MV-4-11 (cell line): ENCODE measurements at places on chromosomes 2 and 18.

- peak; percentile 63 for DNase-seq
These were observed 51.4 kb downstream of the KCNF1 start for GRCh38 chr2:10963155-10963554.

GRCh38 chr2:70888923-70889715, 46.6 kb upstream of the ATP6V1B1 start:
- DNase-seq: no peak

DNA sequence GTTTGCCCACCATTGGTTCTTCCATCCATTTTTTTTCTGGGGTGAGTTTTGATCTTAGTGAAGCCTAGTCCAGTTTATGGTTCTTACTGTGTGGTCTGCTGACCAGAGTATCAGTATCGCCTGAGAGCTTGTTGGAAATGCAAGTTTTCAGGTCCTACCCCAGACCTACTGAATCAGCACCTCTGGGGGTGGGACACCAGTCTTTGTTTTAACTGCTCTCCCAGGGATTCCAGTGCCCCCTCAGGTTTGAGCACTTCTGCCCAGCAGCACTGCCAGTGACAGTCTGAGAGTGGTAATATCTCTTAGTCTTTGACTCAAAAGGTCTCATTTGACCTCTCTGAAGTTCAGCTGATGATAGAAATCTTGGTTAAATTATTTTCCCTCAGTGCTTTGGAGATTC, 269.3 kb downstream of the ALPK2 start:
- no peak for DNase-seq

GRCh38 chr18:28792404-28793086, 615.6 kb upstream of the CDH2 start:
- no peak for DNase-seq

GRCh38 chr2:70854411-70854810, 18.8 kb upstream of the CD207 start:
- DNase-seq: peak; percentile 55

DNA sequence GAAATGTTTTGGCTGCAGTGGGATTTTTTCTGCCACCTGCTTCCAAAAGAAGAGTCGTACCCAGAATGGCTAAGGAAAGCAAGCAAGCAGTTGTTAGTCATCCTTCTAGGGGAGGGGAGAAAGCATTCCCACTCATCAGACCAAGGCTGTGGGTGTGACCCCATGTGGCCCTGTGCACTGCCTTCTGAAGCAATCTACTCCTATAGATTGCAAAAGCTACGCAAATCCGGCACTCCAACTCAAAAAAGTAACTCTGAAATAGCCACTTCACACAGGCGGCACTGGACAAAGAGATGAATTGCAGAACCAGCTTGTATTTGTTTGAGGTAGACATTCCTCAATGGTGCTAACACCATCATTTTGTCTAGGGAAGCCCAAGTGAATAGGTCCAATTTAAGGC, 44.3 kb downstream of the ST3GAL5 start:
- DNase-seq: peak; percentile 76

GRCh38 chr18:9965711-9966624, 52.2 kb downstream of the VAPA start:
- no peak for DNase-seq

- DNase-seq: no peak
These were observed 143.6 kb upstream of the ZSWIM2 start for GRCh38 chr2:186992597-186992996.

DNA sequence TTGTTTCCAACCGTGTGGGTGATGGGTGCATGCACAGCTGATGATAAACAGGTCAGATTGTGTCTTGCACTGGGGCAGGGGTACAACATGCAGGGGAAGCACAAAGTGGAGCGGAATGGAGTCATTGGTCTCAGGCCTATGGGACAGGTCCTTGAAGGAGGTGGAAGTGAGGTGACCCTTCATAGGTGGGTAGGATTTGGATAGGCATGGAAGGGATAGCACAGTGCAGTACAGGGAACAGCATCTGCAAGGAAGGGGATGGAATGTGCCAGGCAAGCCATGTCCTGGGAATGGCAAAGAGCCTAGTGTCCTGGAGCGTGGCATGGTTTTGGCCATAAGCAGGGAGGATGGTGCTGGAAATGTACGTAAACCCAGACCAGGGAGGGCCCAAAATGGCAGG, 143.9 kb downstream of the CAPN13 start:
- no peak for DNase-seq

- no peak for DNase-seq
These were observed 16.1 kb downstream of the SERPINB5 start for GRCh38 chr18:63492851-63493250.

DNA sequence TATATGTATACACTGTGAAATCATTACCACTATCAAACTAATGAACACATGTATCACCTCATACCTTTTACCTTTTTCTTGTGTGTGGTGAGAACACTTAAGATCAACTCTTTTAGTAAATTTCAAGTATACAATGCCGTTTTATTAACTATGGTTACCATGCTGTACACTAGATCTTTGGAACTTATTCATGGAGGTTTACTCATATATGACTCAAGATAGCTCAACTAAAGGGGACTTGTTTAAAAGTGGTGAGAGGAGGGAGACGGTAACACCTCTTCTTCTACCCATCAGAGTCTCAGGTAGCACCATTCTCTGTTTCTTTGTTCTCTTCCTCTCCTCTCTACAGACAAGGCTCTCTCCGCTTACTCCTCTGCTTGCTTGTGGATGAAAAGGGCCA, 36.1 kb upstream of the TMEM178A start:
- DNase-seq: no peak

DNA sequence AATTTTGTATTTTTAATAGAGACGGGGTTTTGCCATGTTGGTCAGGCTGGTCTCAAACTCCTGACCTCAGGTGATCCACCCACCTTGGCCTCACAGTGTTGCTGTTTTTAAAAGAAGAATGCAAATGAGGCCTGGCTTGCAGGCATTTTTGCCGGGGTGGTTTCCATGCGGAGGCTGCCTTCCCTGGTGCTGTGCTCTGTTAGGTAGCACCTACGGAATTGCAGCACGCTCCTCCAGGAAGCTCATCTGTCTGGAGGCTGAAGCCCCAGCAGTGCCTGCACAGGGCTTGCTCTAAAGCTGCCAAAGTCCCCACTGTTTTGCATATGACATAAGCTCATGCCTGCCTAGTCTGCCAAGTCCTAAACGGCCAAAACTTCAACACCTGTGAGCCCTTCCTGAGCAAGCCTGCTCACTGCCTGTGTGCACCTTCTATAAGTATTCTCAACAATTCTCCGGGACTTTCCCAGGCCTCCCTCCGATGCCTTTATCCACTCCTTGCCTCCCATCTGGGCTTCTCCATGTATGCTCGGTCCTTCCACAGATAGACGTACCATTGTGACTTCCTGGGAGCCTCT, 551.3 kb upstream of the RAB6C start:
- DNase-seq: no peak

- no peak for DNase-seq
These were observed 91.1 kb downstream of the ZNF532 start for GRCh38 chr18:58955738-58956137.

DNA sequence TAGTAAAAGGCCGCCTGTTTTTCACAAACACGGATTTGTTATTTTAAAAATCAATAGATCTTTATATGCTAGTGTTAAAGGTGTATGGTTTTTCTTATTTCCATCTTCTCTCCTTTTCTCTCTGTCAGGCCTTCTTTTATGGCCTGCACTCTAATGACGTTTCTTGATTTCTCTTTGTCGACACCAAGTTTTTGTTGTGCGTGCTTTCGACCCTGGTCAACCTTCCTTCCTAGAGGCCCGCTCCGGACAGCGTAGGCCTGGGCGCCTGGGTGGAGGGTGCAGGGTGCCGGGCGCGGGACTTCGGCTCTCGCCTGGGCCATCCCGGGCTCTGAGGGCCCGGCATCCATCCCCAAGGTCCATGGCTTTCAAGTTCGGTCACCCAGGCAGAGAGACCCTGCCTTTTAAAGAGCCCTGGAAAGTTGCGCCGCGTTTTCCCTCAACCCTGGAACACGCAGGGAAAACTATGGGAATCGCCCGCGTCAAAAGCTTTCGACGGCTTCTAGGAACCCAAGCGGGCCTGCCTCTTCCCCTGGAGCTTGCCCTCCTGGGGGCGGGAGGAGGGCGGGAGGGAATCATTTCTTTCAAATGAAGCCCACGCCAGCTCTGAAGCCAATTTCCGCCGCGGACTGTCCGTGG, 4.1 kb upstream of the SATB2 start:
- no peak for DNase-seq

DNA sequence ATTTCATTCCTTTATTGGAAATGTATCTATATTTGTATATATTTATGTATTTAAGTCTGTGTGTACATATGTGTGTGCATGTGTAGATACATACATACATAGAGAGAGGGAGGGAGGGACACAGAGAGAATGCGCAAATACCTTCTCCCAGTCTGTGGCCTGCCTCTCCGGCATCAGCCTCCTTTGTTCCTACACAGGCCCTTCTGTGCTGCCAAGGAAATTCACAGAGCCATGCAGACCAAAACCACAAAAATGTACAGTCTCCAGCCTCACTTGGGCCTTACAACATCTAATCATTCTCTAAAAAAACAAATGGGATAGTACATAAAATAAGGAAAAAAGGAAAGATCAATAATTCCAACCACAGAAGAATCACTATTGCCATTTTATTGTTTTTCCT, 8.8 kb upstream of the CRACDL start:
- DNase-seq: no peak

DNA sequence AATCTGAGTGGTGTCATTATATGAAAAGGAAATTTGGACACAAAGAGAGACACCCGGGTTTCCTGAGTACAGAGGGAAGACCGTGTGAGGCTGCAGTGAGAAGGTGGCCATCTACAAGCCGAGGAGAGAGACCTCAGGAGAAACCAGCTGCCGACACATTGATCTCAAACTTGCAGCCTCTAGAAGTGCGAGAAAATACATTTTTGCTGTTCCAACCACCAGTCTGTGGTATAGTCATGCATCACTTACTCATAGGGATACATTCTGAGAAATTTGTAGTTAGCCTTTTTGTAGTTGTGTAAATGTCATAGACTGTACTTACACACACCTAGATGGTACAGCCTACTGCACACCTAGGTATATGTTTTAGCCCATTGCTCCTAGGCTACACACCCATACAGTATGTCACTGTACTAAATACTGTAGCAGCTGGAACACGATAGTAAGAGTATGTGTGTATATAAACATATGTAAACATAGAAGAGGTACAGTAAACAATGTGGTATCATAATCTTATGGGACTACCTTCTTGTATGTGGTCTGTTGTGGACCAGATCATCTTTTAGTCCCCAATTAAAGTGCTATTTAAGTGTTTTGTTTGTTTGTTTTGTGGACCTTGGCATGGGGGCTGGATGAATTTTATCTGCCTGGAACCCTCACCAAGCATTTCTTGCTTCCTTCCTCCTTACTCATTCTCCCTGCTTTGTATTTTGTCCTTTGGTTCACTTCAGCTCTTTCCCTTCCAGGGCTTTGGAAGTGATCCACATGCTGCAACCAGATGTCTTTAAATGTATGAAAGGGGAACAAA, 38.3 kb upstream of the SESTD1 start:
- no peak for DNase-seq

GRCh38 chr18:46324087-46324955, 220.1 kb downstream of the HAUS1 start:
- DNase-seq: peak; percentile 81

- DNase-seq: no peak
These were observed 18.4 kb upstream of the KANSL1L start for GRCh38 chr2:210189452-210190138.

DNA sequence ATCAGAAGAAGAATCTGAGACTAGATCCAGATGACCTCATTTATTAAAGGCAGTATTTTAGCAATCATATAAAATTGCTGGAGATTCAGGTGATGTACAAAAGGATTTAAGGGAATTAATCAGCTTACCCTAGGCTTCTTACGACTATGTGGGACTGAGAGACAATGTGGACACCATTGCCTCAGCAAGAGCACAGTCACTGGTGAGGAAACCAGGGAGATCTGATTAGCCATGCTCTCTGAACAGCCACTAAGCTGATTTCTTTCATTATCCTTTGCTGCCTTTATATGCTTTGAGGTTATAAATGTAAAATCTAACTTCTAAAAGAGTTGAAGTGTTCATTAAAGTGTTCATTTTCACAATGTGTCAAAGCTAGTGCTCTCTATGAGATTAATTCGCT, 22.7 kb upstream of the GULP1 start:
- no peak for DNase-seq

DNA sequence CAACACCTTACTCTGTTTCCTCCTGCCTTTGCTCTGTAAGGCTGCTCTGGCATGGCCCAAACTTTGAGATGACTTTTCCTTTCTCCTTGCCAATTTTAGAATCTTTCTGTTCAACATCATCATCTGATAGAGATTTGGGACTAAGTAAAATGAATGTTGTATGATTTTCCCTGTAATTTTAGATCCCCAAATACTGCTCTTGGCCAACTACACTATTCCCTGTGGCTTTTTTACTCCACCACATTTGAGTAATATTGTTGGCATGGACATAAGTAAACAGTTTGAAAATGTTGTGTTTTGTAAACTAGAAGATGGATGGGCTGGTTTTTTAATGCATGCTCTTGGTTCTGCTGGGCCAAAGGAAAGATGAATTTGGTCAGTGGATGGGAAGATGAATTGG, 12.1 kb downstream of the LTBP1 start:
- DNase-seq: no peak

- DNase-seq: peak; percentile 95
These were observed 635.8 kb downstream of the DSC3 start for GRCh38 chr18:30406728-30407127.

GRCh38 chr2:69209482-69209881, 177.5 kb downstream of the GFPT1 start:
- DNase-seq: no peak
